ENCODE measurements at places on chromosomes 7 and 10.

- no peak for DNase-seq
Measured at GRCh38 chr10:21296575-21297355, 228.7 kb downstream of the SKIDA1 start.

GRCh38 chr10:5046410-5046809 is 42.8 kb upstream of the AKR1C2 start:
- DNase-seq, result no peak

DNA sequence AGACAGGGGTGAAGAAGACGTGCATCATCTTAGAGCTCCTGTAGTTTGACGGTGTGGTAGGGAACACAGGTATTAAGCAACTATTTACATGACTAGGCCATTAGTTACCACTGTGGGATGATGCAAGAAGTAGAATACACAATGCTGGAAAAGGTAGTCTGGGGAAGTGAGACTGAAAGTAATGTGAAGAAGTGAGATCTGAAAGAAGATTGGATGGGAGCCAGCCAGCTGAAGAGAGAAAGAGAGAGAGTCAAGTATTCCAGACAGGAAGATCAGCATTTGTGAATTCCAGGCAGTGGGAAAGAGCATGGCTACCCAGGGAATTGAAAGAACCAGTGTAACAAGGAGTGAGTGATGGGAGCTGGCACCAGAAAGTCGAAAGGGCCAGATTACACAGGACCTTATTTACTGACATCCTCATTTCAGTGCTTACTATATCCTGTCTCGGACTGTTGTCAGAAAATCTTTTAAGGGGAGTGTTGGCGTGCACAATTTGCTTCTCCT is 4.0 kb upstream of the CFAP58 start:
- peak; percentile 29 for DNase-seq

- no peak for DNase-seq
Measured at GRCh38 chr10:47121336-47121735, 178.7 kb upstream of the GDF10 start.

DNA sequence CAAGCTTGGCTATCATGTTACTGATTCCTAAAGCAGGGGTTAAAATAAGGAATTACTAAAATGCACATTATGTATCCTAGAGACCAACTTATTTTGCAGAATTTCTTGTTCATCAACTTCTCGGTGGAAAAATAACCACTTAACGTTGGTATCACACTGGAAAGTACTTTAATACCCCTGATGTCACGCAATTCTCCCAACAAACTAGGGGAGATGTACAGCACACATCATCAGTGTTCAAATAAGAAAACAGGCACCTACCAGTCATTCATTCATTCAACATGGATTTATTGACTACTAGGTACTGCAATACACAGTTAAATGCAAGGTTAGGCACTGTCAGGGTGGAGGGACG is 648 bp downstream of the HUS1 start:
- DNase-seq, result no peak

- DNase-seq, result peak; percentile 90
Measured at GRCh38 chr10:70920519-70920918, 32.2 kb upstream of the PCBD1 start.

DNA sequence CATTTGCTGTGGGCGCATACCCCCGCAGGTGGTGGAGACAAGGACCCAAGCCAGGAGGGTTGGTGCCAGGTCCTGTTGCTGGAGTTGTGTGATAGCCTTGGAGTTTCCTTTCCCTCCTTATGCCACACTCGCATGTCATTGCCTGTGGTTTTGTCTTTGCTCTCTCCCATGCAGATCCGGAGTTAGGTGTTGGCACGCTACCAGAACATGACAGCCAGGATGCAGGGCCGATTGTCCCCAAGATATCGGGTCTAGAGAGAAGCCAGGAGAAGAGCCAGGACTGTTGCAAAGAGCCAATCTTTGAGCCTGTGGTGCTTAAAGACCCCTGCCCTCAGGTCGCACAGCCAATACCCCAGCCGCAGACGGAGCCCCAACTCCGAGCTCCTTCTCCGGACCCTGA is 369.2 kb upstream of the GALNT17 start:
- DNase-seq, result no peak

- DNase-seq, result no peak
Measured at GRCh38 chr7:47401611-47402570, 180.0 kb downstream of the TNS3 start.

- DNase-seq, result no peak
Measured at GRCh38 chr10:96721207-96721572, 876 bp upstream of the PIK3AP1 start.

DNA sequence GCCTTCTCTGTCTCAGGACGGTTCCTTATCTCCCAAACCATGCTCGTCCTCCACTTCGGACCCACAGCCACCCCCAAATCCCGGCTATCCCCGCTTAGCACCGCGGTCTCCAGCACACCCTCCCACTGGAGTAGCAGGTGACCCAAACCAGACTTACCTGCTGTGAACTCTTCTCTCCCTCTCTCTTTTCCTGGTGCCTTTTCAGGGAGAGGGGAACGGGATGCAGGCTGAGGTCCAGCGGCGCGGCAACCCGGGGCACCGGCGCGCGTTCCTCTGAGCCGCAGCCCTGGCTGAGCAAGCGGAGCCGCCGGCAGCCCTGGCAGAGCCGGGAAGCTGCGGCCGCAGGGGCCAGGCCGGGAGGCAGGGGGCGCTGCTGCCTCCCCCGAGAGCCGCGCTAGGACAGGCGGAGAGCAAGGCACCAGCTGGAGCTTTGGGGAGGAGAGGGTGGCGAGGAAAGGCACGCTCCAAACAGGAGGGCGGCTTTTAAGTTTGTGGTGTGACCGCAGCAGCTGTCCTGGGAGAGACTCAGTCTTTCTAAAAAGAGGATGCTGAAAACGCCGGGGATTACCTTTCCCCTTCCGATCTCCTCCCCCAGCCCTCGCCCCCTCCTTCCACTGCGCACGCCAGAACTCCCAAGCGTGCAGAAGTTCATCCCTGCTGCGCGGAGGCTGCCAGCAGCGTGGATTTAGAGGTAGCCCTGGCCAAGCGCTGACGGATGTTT is at the start of gene SEMA3D:
Gene SEMA3D (minus strand): TSS at position 536 of the 721 bp plus-strand sequence. CDS start 65,165 bp downstream, outside the sequence.
- DNase-seq, result peak; percentile 94

DNA sequence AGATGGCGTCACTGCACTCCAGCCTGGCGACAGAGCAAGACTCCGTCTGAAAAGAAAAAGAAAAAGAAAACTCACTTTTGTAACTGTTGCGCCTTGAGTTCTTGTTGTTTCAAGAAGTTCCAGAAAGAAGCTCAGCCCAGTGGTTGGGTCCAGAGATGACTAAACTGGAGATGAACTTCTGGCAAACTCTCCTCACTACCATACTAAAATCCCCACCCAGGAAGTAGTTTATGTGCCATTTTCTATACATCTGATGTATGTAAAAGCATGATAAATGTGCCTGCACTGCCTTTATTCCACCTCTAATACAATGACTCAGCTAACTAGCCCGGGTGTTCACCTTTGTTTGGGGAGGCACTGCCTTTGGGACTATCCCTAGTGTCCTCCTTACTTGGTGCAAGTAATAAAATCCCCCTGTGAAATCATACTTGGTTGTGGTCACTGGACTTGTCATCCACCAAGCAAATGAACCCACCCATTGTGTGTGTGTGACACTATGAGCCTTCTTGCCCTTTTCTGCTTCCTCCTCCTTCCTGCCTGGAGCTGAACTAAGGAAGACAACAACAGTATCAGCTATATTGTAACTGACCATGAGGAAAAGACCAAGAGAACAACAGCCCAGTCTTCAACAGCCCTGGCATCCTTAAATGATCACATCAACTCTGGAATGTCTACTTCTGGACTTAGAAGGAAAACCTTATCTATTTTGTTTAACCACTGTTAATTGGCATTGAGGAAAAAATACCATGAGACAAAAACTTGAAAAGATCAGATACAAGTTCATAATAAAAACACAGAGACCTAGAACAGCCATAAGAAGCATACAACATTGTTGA is 33.6 kb downstream of the JMJD1C start:
- peak; percentile 12 for DNase-seq

DNA sequence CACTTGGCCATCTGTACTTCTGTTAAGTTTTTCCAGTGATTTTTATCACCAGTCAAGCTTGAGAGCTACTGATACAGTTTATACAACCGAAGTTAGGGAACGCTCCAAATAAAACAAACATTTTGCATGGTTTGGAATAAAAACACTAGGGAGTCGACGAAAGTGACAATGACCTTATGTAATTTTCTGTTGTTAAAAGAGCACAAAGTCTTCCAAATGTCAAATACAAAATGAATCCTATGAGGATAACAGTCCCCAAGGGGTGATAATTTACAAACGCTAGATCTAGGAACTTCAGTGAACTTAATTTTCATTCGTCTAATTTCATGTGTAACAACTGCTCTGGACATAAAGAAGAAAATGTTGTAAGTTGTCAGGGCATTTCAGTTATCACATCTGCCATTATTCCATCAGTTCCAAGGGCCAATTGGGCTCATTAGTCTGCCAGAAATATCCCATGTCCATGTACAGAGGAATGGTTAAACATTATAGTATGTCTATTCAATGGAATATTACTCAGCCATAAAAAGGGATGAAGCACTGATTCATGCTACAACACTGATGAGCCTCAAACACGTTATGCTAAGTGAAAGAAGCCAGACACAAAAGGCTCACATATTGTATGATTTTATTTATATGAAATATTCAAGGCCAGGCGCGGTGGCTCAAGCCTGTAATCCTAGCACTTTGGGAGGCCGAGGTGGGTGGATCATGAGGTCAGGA is 38.0 kb upstream of the CYTH3 start:
- DNase-seq, result no peak

DNA sequence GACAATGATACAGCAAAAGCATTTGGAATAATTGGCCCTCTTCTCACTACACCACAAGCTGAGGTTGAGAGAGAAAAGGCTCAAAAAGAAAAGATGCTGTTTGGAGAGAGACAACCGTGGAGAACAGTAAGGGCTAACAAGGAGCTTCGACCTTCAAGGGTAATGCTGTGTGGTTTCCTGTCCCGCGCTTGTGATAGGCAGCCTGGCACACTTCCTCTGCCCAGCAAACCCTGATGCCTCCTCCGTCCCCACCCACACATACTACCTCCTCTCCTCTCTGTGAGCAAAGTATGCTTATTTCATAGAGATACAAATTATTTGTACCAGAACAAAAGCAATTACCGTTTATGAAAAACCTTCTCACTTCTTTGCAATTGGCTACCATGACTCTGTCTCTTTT is 755.4 kb downstream of the KCNMA1 start:
- DNase-seq, result no peak

DNA sequence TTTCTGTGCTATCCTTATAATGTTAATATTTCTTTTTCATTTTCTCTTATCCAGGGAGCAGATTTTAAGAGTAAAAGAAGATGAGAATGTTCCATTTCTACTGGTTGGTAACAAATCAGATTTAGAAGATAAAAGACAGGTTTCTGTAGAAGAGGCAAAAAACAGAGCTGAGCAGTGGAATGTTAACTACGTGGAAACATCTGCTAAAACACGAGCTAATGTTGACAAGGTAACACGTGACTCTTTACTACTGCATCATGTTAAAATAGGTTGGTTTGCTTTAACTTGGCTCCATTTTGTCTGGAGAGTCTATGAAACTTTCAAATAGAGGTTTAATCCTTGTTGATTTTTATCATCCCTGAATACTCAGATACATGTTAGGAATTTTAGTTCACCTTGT is 73.3 kb downstream of the RALA start:
- DNase-seq, result no peak

DNA sequence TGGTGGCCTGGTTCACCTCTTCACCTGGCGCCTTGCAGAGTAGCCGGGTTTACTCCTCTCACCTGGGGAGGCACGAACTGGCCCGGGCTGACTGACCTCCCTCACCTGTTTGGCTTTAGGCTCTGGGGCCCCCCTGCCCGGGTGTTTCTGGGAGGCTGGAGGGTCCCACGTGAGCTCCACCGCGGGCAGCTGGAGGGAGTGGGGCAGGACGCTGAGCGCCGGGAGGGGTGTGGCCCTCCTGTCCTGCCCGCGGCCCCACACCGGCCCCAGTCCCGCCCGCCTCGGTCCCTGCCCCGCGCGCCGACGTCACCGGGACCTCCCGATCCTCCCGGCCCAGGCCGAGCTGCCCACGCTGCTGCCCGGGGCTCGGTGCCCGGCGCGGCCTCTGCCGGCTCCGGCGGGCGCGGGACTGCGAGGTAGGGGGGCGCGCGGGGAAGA is at the start of gene AMZ1:
Gene AMZ1 (plus strand): TSS at position 322 of the 438 bp plus-strand sequence. CDS start 12,250 bp downstream, outside the sequence.
- peak; percentile 79 for DNase-seq

DNA sequence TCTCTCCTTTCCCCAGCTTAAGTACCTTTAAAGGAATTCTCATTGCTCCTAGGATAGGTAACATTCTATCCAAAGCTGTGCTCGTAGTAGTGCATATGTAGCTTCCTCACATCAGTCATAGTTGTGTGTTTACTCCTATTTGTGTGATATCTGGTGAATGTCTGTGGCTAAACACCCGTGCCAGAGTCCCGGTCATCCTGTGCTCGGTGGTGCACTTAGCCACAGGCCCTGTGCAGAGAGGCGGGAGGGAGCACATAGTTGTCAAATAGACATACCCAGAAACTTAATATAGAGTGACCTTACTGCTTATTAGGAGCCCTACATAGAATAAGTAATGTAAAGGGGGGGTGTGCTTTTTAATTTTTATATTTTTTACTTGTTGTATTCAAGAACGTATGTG is 76.6 kb downstream of the RBM33 start:
- no peak for DNase-seq

- DNase-seq, result no peak
Measured at GRCh38 chr10:27717861-27718260, 27.8 kb downstream of the MKX start.

GRCh38 chr10:45061982-45062381 is 61.3 kb downstream of the ZNF22 start:
- DNase-seq, result no peak

DNA sequence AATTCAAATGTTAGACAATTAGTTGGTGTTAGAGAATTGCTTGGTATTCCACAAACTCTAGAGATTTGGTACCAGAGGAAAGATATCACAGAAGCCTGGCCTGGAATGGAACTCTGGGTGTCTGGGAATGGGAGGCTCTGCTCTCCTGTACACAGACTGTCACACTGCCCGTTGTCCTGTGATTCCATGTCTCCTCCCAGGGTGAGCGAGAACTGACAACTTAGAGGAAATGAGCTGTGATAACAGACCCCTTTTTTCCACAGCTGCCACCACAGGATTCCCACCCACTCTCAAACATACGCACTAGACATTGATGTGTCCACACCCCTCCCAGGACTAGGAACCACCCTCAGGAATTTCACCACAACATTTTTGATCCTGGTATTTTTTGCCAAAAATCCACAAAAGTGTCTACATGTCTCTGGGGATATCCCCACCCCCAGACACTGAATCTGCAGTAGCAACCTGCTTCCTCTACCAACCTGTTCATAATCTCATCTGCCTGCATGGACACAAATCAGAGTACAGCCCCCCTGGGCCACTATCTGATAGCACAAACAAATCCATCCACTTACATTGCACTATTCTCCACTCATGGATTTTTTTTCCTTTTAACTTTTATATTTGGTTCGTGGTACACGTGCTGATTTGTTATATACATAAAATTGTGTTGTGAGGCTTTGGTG is 4.7 kb downstream of the ZNF273 start:
- peak; percentile 34 for DNase-seq

- no peak for DNase-seq
Measured at GRCh38 chr10:116708391-116708821, 34.0 kb downstream of the HSPA12A start.

DNA sequence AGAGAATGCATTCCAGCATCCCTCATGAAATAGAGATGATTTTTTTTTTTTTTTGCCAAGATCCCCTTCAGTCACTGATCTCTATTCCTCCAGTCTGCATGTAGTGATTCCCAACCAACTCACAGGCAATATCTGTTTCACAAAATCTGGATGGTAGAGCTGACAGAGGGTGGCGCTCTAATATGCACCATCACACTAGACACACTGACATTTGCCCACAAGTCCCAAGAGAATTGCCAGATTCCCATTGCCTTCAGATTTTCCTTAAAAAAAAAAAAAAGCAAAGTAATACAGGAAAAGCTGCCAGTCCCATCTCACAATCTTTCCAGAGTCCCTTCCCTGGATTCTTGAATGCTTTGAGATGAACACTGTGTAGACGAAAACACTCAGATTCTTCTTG is 301.0 kb downstream of the SORCS1 start:
- DNase-seq, result no peak
